ENCODE measurements at places on chromosomes 3 and 15.

DNA sequence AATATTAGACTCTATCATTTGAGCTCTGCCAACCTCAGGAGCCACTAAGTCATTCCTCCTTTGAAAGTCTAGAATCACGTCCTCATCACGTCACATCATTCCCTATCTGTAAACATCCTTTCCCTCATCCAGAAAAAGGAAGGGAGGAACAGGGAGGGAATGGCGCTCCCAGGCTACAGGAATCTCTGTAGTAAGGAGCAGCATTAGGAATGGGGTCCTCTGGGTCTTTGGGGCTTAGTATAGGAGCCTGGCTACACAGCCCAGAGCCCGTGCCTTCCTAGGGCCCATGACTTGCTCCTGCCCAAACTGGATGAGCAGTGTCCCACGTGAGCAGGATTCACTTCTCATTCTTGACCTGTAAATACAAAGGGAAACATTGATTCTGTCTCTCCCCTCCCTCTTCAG lies 1.6 kb downstream of the TAGLN3 start:
- no peak for DNase-seq

DNA sequence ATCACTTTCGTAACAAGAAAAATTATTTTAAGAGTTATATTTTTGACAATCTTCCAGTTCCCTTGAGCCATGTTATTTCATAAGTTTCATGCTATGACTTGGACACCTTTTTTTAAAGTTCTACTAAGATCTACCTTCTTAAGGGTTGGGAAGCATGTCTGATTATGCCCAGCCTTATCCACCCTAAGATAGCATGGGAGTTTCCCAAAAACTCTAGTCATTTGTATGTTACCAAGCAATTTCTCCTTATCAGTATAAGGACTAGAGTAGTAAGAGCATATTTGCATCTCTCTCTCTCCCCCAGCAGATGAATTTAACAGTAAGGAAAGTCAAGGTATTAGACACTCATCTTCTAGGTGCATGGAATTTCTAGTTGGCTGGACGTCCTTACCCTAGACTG lies 85.1 kb upstream of the NTRK3 start:
- DNase-seq = no peak

- no peak for DNase-seq
Observed at GRCh38 chr3:119223511-119223910, 17.2 kb downstream of the B4GALT4 start.

DNA sequence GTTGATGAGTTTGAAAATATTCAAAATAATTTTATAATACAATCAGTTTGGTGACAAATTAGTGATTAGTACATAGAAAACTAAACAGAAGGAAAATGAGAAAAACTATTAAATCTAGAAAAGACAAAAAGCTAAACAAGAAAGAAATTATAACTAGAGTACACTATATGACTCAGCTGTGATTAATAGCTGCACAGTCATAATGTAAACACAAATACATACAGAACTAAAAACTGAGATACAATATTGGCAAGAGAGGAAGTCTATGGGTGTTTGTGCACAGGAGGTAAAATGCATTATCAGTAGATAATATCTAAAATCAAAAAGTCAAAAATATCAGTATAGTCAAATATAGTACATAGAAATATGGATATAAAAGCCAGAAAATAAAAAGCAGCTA lies 80.7 kb upstream of the PCSK6 start:
- no peak for DNase-seq

- DNase-seq = no peak
Observed at GRCh38 chr3:65582012-65582717, 456.6 kb downstream of the MAGI1 start.

DNA sequence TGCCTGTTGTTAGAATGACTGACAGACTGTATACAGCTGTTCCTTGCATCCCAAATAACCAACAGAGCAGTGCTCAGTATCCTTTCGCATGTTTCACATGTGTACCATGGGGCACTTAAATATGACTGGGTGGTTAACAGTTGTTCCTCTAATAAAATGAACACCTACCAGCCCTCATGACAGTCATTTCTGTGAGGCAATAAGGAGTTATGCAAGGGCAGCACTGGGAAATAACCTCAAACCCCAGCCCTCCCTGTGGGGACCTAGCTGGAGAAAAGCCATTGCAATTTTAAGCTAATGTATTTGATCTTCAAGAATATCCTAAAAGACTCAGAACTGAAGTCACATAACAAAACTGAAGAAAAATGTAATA lies 7.3 kb downstream of the RFT1 start:
- no peak for DNase-seq

DNA sequence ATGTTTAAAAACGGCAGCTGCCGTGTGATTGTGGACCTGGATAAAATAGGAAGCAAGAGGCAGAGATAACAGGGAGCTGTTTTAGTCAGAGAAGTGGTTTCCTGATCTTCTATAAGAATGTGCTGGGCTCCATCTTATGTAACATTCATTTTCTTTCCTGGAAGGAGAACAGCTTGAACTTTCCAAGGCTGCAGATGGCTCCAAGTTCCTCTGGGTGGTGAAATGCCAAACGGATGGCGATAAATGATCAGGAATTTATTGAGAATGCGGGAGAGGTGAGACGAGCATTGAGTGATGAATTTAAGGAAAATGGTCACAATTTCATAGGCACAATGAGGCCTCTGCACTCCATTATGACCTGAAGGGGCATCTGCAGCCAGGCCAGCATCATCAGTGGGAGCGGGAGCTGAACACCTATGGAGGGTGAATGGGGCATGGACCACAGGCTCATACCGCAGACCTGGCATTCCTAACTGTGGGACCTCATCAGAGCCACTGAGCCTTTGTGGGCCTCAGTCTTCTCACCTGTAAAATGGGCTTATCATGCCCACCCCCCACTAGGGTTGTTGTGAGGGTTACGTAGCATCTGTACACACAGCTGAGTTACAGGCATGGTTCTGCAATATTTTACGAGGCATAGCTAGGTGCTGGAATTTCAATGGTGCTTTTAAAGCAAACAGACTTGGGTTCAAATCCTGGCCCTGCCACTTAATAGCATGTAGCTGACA lies 17.1 kb downstream of the MGLL start:
- no peak for DNase-seq

GRCh38 chr3:62632510-62633294 lies 242.5 kb downstream of the CADPS start:
- DNase-seq = no peak
